ENCODE measurements at places on chromosomes 3 and 15. TPM values are rescaled to one million over a fixed set of nuclear protein-coding genes. Genes with fewer than 3 reads are reported as not detected.

GRCh38 chr15:98715890-98716443, 67.6 kb downstream of the IGF1R start:
- no peak for DNase-seq

DNA sequence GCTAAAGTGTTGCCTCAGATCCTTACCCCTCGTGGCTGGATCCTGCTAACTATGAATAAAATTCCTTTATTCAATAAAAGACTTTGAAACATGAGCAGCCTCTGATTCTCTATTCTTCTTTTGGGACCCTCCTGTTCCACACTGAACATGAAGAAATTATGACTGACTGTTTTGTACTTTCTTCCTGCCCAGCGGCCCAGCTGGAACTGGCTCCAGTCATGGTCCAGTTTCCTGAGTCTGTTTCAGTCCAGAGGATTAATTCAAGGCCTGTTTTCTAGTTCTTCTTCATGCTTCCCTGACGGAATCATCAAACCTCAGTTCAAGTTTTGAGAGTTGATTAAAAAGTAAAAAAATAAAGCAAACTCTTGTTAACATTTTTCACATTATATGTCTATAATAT, 52.6 kb upstream of the CP start:
- no peak for DNase-seq

- no peak for DNase-seq
Measured at GRCh38 chr3:45454466-45454865, 66.1 kb downstream of the LARS2 start.

GRCh38 chr3:132629928-132630327, 29.7 kb downstream of the ACAD11 start:
- no peak for DNase-seq

- DNase-seq, result peak; percentile 59
Measured at GRCh38 chr15:58770519-58770856, 614 bp upstream of the MINDY2 start.

DNA sequence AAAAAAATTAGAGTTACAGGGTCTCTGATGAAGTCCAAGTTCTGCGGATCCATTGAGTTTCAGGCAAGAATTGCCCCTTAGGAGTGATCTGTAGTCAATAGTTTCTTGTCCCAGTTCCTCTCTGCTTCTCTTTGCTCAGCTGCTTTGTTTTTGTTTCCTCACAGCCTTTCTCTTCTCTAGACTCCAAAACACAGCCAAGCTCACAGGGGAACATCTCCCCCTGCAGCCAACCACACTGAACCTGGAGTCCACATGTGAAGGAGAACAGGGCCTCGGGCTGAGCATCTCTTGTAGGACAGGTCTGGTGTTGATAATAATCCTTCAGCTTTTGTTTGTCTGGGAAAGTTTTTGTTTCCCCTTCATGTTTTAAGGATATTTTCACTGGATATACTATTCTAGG, 202.6 kb upstream of the ATP10A start:
- no peak for DNase-seq

DNA sequence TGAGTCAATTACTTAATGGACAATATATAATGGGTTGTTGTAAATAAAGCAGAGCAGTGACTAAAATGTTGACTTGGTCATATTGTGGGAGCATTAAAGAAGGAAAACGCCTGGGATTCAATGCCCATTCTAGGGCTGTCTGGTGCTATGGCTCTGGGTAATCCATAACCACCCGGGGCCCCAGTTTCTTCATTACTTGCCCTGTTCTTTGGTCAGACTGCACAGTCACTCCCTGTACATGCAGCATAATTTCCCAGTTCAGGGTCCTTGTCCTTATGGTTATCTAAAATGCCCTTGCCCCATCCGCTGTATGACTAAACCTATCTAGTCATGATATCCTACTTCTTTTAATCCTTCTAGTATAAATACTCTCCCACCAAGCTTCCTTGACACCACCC, 27.5 kb upstream of the DENND4A start:
- no peak for DNase-seq

DNA sequence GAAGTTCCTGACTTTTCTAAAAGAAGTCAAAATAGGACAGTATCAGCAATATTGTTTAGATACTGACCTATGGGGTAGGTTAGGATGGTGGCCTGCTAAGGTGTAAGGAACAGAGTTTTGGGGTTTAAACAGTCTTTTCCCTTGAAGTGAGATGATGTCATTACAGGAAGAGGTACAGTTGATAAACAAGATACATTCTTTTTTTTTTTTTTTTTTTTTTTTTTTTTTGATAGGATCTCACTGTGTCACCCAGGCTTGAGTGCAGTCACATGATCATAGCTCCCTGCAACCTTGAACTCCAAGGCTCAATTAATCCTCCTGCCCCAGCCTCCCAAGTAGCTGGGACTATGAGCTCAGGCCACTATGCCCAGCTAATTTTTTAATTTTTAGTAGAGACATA, 33.3 kb downstream of the SLC25A36 start:
- DNase-seq, result no peak

DNA sequence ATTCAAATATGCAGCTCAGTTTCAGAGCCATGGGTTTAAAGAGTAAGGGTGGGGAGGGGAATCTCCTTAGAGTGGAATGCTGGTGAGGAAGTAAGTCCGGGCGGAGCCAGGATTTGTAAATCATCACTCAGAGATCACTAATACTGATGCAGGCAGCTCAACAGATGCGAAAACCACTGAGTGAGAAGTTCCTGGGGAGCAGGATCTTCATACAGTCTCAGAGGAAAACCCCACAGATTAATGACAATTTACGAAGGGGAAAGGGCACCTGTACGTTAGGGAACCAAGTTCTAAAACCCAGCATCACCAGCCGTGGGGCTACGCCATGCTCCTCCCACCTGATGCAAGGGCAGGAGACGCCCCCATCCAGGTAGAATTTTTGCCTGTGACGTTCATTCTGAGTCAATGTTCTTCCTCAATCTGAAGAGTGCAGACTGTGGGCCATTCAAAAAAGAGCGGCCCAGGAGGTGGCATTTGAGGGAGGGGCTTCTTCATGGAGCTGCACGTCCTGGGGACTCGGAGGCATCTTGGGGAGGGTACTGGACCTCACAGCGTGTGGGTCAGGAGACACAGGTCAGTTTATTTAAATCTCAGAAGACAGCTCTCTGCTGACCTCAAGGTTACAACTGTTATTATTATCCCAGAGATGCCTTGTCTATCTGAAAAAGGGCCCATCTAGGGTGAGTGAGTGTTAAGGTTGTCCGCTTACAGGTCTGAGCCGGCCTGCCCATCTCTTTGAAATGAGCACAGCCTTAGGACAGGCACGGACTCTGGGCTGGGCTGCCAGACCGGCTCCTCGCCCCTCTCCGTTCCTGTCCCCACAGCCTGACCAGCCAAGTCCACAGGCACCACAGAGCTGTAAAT, 228.0 kb downstream of the XXYLT1 start:
- DNase-seq, result no peak

DNA sequence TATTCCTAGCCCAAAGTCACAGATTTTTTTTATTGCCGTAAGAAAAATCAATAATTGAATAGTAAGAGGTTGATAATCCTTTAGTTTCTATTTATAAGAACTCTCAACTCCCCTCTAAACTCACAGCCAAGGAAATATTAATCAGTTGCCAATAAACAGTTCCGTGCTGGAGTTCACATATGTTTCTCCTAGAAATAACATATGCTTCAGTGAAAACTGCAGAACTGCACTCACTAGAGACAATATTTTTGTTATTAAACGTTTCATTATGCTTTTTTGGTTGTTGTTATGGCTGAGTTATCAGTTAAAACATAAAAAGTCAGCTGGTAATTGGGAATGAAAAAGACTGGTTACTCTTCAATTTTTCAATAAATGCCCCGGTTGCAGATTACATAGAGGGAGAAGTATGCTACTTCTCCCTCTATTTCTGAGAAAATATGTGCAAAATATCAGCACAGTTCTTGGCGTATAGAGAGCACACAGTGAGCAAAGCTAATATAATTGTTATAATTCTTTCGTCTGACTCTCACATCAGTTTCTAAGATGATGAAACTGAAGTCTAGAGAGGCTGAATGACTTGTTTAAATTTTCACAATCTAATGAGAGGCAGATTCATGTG, 781.2 kb upstream of the GRM7 start:
- no peak for DNase-seq

DNA sequence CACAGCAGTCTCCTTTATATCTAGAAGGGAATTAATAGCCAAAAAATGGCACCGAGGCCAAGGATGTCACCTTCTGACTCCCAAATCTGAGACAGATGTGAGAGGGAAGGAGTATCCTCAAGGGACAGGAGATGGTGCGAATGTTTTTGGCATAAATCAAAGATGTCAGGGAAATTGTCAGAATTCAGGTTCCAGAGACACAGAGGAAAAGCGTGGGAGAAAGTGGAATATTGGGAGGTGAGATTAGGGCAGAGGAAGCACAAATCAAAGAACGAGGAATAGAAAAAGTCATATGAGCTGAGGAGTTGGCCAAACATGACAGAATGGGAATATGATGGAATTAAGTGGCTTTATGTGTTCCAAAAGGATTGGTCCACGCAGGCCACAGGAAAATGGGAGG, 6.0 kb downstream of the CCR5AS start:
- no peak for DNase-seq

GRCh38 chr15:90028376-90028944, 27.3 kb downstream of the ZNF710 start:
- no peak for DNase-seq

DNA sequence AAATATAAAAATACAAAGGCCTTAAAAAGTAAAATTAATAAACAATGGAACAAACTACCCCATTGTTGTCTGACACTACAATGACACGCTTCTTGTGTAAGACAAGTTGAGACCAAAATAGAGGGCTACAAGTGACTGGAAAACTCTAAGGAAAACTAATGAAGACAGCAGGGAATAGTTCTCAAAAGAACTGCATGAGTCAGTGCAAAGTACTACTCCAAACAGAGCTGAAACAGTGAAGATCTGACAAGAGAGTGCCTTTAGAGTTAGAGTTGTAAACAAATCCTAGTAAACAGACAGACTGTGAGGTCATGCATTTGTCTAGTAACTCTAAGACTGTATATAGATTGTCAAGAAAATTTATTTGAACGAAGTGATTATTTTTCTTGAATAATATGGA, 233.9 kb downstream of the BBX start:
- DNase-seq, result no peak

GRCh38 chr15:26712335-26712734, 60.5 kb downstream of the GABRB3 start:
- DNase-seq, result no peak

GRCh38 chr3:48503401-48504050, 448 bp downstream of the SHISA5 start:
- no peak for DNase-seq

The KNG1 gene
- total RNA-seq, result not detected

The CPLX3 gene
- total RNA-seq, result not detected

The TRIM69 gene
- total RNA-seq, result 24.7 TPM

The ACKR4 gene
- total RNA-seq, result not detected

The ADGRG7 gene
- not detected for total RNA-seq
